GM23248 (cell line): ENCODE measurements at places on chromosomes 11 and 22. TPM values are rescaled to one million over a fixed set of nuclear protein-coding genes. Genes with fewer than 3 reads are reported as not detected.

- no peak for DNase-seq
Measured at GRCh38 chr11:67410369-67410831, 5.1 kb upstream of the CARNS1 start.

- peak; percentile 86 for DNase-seq
Measured at GRCh38 chr11:33530815-33531214, 169.8 kb downstream of the C11orf91 start.

DNA sequence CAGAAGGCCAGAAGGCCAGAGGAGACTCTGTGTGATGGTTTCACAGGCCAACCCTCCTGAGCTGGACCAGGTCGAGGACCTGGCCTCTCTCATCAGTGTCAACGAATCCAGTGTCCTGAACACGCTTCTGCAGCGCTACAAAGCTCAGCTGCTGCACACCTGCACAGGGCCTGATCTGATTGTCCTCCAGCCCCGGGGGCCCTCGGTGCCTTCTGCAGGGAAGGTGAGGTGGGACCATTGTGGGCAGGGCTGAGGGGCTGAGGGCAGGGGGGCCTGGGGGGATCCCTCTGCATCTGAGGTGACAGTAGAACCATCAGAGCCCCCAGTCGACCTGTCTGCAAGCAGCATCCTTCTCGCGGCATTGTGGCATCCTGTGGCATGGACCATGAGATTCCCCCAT lies 30.3 kb downstream of the MYO18B start:
- DNase-seq, result no peak

DNA sequence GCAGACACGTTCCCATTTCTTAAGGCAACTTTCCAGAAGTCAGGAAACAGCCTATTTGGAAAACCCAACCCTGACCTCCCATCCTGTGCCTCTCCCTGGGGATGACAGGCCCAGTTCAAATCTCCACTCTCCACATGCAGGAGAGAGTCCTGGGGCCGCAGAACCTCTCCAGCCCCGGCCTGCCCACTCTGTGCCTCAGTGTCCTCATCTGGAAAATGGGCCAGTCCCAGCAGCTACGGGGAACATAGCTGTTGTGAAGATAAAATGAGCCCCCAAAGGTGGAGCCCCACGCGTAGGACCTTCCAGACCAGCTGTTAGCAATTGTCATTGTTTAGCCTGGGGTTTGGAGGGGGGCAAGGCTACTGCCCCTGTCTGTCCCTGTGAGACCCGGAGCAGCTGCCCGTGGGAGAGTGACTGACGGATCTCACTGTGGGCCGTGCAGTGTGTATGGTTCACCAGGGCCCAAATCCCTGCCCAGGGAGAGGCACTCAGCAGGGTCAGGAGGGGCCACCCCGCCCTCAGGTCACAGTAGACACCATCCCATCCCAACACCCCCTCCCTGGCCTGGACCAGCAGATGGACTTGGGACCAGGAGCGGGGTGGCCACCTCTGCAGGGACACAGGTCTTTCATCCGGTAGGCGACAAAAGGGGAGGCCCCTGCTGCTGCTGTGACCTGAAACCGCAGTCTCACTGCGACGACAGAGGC lies 145.9 kb downstream of the CTTN start:
- no peak for DNase-seq

- DNase-seq, result no peak
Measured at GRCh38 chr22:31615940-31616314, 46.1 kb downstream of the PISD start.

DNA sequence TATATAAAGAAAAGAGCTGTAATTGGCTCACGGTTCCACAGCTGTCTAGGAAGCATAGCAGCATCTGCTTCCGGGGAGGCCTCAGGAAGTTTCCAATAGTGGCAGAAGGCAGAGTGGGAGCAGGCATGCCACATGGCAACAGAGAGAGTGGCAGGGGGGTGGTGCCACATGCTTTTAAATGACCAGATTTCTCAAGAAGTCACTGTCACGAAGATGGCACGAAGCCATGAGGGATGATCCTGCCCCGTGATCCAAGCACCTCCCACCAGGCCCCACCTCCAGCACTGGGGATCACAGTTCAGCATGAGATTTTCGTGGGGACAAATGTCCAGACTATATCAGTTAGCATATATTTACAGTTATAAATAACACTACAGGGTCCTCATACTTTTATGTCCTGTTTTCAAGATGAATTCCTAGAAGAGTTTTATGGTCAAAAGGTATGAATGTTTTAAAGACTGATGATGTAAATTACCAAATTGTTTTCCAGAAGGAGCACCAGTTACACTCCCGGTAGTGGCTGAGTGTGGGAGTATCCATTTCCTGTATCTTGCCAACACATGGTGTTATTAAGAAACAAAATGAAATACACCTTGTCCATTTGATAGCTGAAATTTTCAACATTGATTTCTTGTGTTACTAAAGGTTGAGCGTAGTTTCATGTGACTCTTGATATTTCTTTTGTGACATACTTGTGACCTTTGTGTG lies 19.2 kb downstream of the FAM118A start:
- no peak for DNase-seq

- no peak for DNase-seq
Measured at GRCh38 chr11:61090521-61090920, 11.8 kb upstream of the CD5 start.

DNA sequence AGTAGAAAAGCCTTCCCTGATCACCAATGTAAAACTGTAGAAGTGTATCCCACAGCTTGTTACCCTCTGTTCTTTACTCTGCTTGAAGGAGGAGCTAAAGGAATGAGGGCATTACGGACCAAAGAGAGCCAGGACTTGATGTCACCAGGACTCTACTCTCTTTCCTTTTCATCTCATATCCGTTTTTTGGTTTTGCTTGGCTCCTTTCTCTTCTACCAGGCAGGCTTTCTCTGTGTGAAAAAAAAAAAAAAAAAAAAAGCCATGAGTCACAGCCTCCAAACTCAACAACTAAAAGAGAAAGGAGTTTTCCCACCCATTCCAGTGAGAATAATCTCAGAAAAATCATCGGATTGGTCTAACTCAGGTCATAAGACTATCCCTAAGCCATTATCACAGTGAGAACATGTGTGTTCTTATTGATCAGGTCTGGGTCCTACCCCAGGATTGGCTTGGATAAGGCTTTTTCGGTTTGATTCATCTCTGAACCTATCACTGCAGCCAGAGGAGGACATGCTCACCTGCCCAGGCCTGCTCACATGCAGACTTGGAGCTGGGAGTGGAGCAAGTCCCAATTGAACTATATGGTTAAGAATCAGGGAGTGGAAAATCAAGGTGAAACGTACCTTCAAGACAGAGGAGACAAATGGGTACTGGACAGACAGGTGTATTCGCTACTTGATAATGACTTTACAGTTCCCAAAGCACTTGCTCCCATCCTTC lies 19.4 kb upstream of the LRRC55 start:
- no peak for DNase-seq

- no peak for DNase-seq
Measured at GRCh38 chr11:16871368-16871767, 132.9 kb downstream of the C11orf58 start.

GRCh38 chr11:72223615-72224563 lies 678 bp upstream of the INPPL1 start:
- peak; percentile 83 for DNase-seq

- peak; percentile 41 for DNase-seq
Measured at GRCh38 chr11:84899740-84900139, 727.4 kb downstream of the DLG2 start.

GRCh38 chr11:8327761-8328192 lies 64.1 kb upstream of the LMO1 start:
- DNase-seq, result no peak

DNA sequence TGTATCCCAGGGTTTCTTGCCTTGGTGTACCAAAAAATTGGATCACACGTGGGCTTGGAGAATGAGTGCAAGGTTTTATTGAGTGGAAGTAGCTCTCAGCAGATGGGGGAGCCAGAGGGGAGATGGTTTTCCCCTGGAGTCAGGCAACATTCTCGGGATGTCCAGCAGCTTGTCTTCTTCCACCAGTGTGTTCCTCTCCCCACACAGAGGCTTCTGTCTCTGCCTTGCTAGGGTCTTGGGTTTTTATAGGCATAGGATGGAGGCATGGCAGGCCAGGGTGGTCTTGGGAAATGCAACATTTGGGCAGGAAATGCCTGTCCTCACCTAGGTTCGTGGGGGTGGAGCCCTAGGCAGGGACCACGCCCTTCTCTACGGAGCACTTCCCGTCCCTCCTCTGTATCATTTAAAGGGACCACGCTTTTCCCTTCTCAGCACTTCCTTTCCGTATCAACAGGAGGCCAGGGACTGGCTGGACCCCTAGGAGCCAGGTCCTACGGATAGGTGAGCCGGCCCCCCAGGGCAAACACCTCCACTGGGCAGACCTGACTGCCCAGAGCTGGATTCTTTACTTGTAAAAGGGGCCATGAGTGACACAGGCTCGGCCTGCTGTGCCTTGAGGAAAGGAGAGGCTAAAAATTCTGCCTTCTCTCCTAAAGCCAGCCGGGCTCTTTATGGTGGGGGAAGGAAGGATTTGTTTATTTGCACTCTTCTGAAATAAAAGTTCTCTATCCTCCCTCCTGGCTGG lies 55.3 kb upstream of the CCDC188 start:
- DNase-seq, result peak; percentile 82

- peak; percentile 78 for DNase-seq
Measured at GRCh38 chr22:40898850-40899357, 37.0 kb upstream of the DNAJB7 start.

DNA sequence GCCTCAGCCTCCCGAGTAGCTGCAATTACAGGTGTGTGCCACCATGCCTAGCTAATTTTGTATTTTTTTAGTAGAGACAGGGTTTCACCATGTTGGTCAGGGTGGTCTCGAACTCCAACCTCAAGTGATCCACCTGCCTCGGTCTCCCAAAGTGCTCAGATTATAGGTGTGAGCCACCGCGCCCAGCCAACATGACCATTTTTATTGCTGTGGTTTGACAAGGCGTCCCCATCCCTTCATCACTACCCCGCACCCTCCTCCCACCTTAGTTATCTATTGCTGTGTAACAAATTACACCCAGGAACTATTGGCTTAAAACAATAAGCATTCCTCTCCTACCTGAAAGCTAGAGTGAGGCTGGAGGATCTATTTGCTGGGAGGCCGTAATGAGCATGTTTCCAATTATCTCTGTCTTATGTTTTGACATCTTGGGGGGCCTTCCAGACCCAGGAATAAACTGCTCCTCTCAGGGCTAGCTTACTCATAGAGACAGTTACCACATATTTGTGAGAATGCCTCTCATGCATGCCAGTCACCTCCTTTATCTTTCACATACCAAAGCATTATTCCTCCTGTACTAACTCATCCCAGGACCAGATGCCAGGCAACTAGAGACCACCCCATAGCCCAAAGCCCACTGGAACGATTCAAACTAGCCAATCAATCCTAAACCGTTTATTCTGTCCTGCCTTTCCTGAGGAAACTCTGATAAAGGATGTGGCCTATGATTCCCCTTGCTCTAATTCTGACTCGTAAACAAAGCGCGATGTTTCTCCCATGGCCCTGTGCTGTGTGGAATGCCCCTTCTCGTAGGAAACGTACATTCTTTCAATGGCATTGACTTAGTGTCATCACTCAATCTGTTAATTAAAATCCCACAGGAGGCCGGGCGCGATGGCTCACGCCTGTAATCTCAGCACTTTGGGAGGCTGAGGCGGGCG lies 19.4 kb downstream of the SNU13 start:
- peak; percentile 84 for DNase-seq

DNA sequence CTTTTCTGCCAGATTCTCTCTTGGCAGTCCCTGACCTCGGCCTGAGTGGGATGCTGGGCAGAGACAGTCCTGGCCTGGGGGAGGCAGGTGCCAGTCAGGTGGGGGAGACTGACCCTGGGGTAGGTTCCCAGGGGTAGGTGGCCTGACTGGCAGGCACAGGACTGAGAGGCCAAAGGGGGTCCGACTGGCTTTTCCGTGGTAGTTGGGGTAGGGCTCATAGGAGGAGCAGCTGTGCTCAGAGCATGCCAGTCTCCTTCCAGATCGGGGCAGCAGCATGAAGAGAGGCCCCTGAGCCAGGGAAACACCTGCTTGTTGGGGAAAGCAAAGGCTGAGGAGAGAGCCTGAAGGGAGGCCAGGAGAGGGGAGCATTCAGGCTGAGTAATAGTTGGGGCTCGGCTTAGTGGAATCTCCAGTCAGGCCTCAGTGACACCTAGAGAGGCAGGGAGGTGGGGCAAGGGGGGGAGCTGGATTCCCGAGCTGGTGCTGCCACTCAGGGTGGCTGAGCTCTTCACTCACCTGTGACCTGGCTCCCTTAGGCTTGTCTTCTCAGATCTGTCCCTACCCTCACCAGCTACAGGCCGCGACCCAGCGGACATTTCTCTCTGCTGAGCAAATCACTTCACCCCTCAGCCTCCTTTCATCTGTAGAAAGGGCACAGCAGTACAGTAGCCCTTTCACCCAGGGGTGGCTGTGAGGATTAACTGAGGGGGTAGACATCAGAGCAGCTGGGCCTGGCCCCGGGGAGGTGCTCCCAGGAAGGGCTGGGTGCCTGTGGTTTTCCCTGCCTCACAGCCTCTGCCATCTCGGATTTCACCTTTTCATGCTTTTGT lies 26.2 kb downstream of the MCM5 start:
- DNase-seq, result peak; percentile 41

The ALDH3B1 gene
- 42.7 and 43.4 TPM in 2 replicates for polyA plus RNA-seq

The WNT7B gene
- 0.10 TPM in 1 of 2 replicates, not detected in the other for polyA plus RNA-seq

The OR10G6 gene
- polyA plus RNA-seq, result not detected in 2 replicates

The SEPTIN3 gene
- polyA plus RNA-seq, result 0.06 TPM in 1 of 2 replicates, not detected in the other

The TYR gene
- polyA plus RNA-seq, result not detected in 2 replicates

The C1QTNF5 gene
- 4.5 and 6.2 TPM in 2 replicates for polyA plus RNA-seq

The RIMBP3B gene
- polyA plus RNA-seq, result 0.06 TPM in 1 of 2 replicates, not detected in the other

The MAPK11 gene
- polyA plus RNA-seq, result 1.0 and 1.2 TPM in 2 replicates
